ENCODE measurements at places on chromosomes 16 and 17.
A peak's percentile ranks its signal among the peaks of the same experiment; 100 is the strongest.

DNA sequence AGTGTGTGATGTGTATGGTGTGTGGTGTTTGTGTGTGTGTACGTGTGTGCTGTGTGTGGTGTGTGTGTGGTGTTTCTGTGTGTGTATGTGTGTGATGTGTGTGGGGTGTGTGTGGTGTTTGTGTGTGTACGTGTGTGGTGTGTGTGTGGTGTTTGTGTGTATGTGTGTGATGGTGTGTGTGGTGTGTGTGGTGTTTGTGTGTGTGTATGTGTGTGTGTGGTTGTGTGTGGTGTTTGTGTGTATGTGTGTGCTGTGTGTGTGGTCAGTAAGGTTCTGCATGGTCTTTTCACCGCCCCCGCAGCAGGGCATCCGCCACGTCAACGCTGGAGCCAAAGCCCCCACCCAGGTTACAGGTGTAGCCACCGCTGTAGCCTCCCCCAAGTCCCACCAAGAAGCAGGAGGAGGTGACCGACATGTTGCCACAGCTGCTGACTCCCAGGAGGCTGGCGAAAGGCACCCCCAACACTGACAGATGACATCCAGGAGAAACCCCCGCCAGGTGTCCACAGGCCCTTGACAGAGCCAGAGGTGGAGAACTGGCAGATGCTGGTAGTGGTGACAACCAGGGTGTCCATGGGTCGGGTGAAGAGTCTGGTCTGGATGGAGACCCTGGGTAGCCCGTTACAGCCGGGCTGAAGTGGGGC is 9.3 kb upstream of the KRT17 start:
- DNase-seq = no peak

DNA sequence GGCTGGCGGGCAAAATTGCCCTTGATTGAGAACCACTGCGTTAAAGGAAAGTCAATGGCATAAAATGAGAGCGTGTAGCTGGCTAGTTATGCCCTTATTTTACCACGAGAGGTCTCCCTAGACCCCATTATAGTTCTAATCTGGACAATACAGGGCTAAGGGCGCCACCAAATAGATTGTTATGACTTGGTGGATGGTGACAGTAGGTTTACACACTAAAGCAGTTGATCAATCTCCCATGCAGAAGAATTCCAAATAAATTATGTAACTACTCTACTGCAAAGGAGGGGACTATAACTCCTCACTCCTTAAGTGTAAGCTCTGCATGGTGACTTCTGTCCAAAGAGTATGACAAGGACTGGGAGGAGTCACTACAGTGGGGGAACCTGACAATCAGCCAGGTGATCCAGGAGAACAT is 20.4 kb upstream of the YPEL2 start:
- DNase-seq = peak; percentile 47

- DNase-seq = no peak
Measured at GRCh38 chr16:75570396-75571065, 4.4 kb downstream of the GABARAPL2 start.

GRCh38 chr17:62650587-62650986 is 23.1 kb downstream of the MRC2 start:
- DNase-seq = no peak

DNA sequence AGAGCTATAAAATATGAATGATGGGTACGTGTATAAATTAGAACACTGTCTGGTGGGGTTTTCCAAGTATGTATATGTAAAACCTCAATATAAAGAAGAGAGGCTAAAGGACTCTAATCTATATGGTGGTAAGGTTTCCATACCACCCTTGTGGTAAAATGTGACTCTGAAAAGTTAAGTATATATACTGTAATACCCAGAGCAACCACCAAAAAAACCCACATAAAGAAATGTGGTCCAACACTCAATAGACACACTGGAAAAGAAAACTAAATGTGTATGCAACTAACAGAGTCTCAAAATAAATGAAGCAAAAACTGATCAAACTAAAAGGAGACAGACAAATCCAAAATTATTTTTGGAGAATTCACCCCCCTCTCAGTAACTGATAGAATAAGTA is 72.2 kb downstream of the XPO6 start:
- no peak for DNase-seq

DNA sequence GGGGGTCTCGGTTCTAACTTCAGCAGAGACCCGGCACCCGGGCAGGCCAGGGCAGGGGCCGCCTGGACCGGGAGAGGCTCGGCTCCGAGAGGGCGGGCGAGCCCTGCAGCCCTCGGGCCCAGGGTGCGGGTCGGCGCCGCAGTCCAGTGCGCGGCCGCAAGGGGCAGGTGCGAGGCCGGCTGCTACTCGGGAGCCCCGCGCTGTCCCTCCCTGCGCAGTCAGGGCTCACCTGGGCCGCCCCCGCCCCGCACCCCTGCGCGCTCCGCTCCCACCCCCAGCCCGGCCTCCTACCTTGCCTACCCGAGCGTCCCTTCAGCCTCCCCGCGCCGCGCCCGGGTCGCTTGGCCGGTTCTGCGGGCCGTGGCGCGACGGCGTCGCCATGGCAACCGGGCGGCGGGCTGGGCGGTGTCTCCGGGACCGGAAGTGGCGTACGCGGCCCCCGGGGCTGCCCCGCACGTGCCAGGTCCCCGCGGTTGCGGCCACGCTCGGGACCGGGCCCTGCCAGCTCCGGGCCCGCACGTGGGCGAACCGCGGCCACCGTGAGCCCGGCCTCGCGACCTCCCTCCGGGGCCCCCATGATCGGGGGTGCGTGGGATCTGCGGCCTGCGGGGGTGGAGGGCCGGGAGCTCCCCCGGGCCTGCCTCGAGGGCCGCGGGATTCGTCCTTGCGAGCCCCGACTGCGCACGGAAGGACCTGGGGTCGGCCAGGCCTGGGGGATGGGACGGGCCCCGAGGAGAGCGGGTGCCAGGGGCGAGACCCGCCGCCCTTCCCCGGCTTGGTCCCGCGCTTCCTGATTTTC is at the start of gene CYB561:
Gene CYB561, minus strand, starts transcription at position 353 of the 799 bp plus-strand sequence. CDS start 8,759 bp downstream, outside the sequence.
- peak; percentile 95 for DNase-seq

- DNase-seq = no peak
Measured at GRCh38 chr16:57042157-57043111, 49.9 kb upstream of the CPNE2 start.

DNA sequence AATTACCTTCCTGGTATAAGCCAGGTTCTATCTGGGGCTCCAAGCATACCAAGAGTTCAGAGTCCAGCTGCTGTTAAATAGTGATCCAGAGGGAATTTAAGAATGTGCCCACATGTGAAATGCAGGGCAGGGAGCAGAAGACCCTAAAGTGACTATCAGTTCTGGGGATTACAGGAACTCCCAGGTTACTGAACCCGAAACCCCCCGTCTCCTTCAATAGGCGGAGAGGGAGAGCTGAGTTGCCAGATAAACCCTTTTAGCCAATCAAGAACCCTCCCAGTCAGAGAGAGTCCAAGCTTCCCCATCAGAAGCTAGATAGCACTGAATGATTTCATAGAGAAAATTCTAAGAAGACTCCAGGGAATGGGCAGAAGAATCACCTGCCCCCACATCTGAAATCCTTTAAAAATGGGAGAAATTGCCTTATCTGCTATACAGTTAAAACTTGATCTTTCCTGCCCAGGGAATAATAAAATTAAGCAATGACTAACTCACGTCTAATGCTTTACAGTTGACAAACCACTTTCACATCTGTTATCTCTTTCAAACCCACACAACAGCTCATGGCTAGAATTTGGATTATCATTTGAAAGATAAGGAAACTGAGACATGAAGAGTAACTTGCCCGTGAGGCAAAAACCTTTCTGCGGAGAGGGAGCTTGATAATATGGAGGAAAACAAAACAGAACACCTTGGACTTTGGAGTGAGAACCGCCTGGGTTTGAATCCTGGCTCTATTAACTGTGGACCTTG is 10.2 kb downstream of the NOG start:
- no peak for DNase-seq

GRCh38 chr17:185445-186138 is 4.1 kb upstream of the DOC2B start:
- no peak for DNase-seq

- DNase-seq = no peak
Measured at GRCh38 chr17:50818921-50819657, 16.3 kb upstream of the WFIKKN2 start.

GRCh38 chr17:64055183-64056142 is 35.0 kb upstream of the ICAM2 start:
- no peak for DNase-seq

DNA sequence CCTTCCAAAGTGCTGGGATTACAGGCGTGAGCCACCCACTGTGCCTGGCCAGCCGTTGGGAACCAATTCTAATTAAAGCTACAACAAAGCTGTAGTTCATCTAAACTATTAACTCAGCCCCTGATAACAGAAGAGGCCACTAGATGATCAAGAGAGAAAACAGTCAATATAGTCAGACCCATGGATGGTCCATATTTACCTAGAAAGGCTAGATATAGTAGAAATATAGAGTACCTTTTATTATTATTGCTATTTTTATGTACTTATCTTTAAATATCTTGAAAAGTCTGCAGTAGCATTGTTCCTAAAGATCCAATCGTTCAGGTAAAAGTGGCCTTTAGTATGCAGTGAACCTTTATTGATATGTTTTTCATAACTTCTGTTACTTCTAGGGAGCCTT is 43.2 kb downstream of the RNF213 start:
- DNase-seq = no peak

DNA sequence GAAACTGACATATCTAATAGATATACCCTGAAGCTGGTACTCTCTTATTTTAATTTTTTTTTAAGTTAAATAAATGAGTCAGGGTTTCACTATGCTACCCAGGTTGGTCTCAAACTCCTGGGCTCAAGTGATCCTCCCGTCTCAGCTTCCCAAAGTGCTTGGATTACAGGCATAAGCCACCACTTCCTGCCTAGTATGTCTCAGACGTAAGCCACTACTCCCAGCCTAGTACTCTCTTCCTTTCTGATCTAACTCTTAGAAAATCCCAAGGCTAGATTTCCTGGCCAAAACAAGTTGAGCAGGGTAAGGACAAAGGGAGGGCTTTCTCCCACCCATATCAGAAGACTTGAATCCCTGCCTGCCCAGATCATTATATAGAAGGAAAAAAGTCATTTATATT is 33.7 kb downstream of the HOXB1 start:
- DNase-seq = no peak

GRCh38 chr17:68011199-68011665 is 15.0 kb upstream of the C17orf58 start:
- DNase-seq = peak; percentile 69

DNA sequence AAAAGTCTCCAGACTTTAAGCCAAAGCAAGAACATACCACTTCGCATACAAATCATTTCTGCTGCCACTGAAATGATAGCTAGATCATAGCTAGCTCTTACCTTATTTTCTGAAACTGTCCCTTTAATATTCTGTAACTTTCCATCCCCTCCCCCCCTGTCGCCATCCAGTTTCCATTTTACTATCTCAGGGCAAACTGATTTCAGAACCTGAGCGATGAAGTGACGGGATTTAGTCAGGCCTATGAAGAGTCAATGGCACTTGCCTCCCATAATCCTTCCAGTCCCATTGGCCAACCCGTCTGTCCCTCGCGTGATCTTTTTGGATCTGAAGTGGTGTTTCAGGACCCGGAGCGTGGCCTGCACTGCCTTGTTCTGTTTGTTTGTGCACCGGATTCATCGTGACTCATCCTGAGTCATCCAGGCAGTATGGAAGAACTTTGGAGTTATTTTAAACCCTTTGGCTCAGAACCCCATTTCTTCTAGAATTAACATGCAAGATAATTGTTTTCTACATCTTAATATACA is 199.8 kb upstream of the CHMP6 start:
- DNase-seq = no peak

DNA sequence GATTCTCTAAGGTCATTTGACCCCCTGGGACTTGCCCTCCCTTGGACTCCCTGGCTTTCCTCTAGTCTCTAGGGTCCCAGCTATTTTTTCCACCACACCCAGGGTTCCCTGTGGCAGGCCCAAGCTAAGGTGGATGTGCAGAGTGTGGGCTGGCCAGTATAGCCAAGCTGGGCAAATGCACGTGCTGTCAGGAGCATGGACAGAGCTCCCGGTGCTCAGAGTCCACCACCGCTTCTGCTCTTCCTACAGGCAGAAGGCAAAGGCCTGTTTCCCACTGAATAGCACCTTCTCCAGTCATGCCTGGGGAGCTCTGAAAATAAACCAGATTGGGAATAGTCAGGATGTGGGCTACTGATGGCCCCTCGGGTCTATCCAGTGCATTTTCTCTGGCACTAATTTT is 53.3 kb downstream of the GNAO1 start:
- DNase-seq = no peak

DNA sequence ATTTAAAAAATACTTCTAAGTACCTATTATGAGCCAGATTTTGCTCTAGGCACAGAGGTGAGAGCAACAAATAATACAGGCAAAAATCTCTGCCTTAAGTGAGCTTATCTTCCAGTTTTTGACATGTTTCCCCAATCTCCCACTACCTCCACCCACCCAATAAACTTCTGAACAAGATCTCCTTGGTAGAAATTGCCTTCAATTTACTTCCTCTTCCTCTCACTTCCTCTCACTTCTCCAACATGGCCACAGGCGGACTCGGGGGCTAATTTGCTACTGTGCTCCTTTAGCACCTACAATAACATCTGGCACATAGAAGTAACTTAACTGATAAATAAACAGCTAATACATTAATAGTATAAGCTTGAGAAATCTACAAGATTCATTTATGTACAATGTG is 82.6 kb downstream of the CACNG1 start:
- no peak for DNase-seq

GRCh38 chr17:29504711-29505110 is 62.1 kb downstream of the ABHD15 start:
- DNase-seq = no peak

DNA sequence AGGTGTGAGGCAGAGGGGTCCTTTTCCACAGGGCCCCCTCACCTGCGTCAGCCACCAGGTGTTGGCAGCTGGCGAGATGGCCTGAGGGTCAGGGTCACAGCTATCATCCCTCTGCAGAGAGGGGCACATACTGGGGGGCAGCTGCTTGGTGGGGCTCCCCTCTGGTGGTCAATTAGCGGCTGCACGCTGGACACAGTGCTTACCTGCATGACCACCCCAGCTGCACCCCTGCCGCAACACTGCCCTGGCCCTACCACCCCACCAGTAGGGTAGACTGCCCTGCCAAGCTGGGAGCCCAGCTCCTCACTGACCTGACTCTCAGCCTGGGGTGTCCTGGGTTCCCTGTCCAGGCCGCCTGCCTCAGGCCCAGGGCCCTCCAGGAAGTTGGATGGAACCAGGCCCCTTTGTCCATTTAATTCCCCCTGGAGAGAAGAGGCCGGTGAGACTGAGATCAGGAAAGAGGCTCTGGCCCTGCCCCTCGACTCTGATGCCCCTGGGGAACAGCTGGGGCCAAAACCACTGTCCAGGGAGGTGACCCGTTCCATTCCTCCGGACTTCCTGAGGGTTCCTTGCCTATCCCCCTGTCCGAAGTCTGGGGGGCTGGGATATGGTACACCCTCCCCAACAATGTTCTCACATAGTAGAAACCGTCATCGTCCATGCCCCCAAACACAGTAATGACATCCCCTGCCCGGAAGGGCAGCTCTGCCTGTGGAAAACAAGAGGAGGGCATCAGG is 23.7 kb downstream of the TSPOAP1 start:
- DNase-seq = no peak
